ENCODE measurements at places on chromosomes 5 and 9.

- DNase-seq, result no peak
These were observed 110.5 kb upstream of the HMHB1 start for GRCh38 chr5:143701493-143701892.

DNA sequence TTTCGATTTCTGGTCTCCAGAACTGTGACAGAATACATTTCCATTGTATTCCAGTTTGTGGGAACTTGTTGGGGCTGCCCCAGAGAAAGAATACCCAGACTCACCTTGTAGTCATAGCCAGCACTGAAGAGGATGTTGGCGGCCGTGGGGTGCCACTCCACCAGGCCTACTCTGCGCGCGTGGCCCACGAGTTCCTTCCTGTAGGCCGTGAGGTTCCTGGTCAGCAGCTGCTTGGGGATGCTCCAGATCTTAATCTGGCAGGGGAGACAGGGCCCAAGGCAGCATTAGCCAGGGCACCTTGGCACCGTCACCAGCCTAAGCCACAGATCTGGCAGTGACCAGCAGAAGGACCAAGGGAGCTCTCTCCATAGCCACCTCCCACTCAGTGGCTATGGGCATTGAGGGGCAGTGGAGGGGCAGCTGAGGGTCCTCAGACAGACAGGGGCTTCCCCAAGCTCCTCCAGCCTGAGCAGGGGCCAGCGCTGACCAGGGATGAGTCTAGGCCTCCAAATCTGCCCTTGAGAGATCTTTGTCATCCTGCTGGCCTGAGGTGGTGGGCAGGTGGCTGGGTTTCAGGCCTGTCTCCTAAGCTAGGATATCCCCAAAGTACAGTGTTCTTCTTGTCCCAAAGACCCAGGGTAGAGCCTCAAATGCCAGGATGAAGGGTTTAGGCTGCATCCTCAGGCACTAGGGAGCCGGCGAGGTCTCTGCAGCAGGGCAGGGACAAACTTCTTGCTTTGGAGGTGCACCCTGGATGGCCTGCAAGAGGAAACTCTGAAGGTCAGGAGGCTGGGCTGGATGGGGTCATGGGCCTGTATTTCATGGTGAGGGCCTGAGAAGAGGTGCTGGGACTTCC lies 15.9 kb upstream of the TRIM14 start:
- DNase-seq, result no peak

DNA sequence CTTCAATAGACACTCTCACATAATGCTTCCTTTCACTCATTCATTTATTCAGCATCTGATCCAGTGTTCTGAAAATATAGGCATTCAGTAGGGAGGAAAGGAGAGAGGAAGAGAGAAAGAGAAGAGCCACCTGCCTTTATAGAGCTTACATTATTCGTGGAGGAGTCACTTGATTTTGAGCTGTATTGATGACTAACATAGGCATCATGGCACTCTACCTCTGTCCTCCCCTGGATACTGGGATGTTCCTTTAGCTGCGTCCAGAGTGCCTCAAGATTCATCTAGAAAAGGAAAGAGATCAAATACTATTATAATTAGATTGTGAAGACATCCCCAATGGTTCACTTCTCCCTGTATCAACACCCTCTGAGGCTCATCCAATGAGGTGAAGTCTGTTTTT lies 345.1 kb downstream of the SPATA31D1 start:
- DNase-seq, result no peak

DNA sequence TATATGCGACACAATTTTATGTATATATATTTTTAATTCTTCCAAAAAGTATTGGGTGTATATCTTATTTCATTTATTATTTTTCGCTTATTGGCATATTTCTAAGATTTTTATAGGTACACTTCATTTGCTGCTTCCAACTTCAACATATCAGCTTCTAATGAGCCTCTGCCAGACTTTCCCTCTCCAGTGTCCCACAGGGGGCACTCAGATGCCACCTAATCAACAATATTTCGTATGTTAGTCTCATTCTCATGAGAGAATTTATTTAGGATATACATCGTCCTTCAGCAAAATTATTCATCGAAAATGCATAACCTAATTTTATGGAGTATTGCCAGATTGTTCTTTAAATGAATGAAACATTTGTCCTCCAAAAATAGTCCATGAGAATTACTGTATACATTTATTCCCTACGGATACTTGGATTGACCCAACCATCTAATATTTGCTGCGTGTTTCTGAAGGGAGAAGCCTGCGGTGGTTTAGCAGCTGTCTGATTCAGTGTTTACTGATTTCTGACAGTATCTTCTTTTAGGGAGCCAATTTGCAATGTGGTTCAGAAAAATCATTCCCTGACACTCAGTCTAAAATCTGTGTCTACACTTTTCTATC lies 100.6 kb upstream of the SELENOP start:
- DNase-seq, result no peak
